Small intestine (tissue), 16 donors: ENCODE measurements at places on chromosomes 3 and 15. TPM values are rescaled to one million over a fixed set of nuclear protein-coding genes. Genes with fewer than 3 reads are reported as not detected.
A peak's percentile ranks its signal among the peaks of the same experiment; 100 is the strongest.

CATSPER2 gene
- 29.7 TPM for polyA plus RNA-seq

RTP3 gene
- not detected for polyA plus RNA-seq

DNA sequence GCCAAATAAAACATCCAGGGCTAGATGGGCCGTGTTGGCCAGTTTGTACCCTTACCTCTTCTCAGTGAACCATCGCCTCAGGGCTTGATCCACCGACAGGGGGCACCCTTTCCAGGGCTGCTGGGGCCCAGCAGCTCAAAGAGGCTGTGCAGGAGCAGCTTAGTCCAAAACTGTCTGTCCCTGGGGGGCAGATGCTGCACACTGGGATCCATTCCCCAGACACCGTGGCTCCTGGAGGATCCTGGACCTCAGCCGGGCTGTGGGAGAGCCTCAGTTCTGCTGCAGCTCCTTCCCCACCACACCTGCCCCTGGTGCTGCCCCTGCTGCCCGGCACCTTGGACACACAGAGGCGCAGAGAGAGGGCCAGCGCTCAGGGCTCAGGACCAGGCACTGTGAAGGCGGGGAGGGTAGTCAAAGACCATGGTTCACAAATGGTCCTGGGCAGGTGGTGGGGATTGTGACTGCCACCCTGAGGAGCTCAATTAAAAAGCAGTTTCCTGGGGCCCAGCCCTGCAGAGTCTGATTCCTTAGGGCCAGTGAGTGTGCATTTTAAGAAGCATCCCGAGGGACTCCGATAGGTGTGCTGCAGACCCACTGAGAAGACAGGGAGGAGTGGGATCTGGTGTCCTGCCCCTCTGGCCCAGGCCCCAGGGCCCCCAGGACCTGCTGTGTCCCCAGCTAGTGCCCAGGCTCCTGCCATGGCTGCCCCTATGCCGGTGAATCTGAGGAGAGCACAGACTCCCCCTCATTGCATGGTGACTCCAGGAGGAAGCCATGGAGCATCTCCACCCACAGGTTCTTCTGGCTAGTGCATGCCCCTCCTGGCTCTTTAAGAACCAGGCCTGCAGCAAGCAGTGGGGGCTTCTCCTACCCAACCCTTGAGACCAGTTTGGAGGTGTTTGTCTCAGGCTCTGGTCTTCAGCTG is 86.5 kb upstream of the PRR20G start:
- H3K36me3 ChIP-seq: no peaks in the 10 kb centered on the region
- no peak for DNase-seq
- H3K4me3 ChIP-seq: no peak overlapping the region
- no peaks in the 10 kb centered on the region for H3K4me1 ChIP-seq
- H3K27ac ChIP-seq: no peak overlapping the region

- no peak for DNase-seq
- H3K27ac ChIP-seq: no peak overlapping the region
- H3K27me3 ChIP-seq: no peaks in the 10 kb centered on the region
- no peaks in the 10 kb centered on the region for H3K36me3 ChIP-seq
Observed at GRCh38 chr3:31164381-31164780, 269.9 kb upstream of the GADL1 start.

- H3K36me3 ChIP-seq: no peaks in the 10 kb centered on the region
- H3K4me1 ChIP-seq: no peaks in the 10 kb centered on the region
- DNase-seq: no peak
- no peaks in the 10 kb centered on the region for H3K27me3 ChIP-seq
- H3K4me3 ChIP-seq: no peak overlapping the region
- H3K27ac ChIP-seq: no peak overlapping the region
Observed at GRCh38 chr3:182644790-182645433, 148.4 kb upstream of the ATP11B start.

DNA sequence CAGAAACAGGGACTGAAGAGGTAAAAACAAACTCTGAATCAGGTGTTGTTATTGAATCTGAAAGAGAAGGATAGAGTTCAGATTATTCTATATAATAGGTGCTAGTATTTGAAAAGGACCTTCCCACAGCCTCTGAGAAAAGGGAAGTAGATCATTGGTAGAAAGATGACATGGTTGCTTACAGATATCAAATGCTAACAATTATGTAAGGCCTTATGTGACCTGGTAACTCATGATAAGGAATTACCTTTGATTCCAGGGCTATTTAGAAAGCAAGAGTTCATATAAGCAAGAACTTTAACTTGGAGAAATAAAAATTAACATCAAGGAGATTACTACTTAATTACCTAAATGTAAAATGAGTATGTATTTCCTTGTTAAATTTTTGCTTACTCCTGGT is 7.6 kb downstream of the SLC27A2 start:
- no peak overlapping the region for H3K27ac ChIP-seq
- H3K27me3 ChIP-seq: no peaks in the 10 kb centered on the region
- H3K36me3 ChIP-seq: no peaks in the 10 kb centered on the region
- H3K4me1 ChIP-seq: peaks cover 2% of the 10 kb centered on the region
- H3K4me3 ChIP-seq: no peak overlapping the region
- DNase-seq: peak; percentile 37

DNA sequence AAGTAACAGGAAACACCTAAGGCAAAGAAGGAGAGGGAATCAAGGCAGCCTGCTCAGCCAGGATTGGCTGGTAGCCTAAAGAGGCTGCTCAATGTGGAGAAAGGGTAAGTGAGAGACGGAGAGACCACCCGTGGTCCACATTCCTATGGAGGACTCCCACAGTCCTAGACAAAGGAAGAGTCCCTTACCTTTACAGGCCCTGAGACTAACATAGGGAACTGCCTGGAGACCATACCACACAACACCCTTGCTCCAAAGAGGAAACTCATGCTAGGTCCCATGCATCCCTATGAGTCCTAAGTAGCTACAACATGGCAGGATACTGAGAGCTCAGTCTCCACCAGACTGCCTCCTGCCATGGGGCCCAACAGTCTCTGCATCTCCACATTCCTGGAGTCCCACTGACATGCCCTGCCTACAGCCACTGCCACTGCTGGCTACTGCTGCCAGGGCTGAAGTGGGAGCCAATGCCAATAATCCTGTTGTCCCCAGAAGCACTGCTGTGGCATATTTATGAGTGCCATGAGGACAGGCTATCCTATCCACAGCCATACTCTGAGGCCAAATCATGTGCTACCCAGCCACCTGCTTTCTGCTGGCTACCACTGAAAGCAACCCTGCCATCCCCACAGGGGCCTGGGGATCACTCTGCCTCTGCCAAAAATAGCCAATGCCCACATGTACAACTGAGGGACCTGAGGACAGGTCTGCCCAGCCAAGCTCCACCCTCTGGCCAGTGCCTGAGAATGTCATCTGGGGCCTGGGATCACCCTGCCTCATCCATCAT is 45.0 kb downstream of the COPS2 start:
- no peak for DNase-seq
- no peak overlapping the region for H3K4me3 ChIP-seq
- peaks cover 6% of the 10 kb centered on the region for H3K36me3 ChIP-seq

DNA sequence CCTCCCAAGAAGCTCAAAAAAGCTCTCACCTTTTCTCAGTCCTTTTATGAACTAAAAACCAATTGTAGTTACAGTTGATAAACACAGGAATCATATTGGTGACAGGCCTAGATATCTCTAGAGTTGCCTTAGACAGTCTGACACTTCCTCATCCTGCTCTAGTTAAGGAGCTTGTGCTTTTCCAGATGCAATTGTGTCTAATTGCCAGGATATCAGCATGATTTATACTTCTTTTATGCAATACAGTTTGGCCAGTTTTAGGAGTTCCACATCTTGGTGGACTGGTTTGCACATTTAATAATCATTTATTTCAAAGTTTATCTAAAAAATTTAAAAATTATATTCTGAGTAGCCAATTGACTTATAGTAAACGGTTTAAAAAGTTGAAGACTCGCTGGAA is 95.7 kb downstream of the DUT start:
- H3K27me3 ChIP-seq: no peaks in the 10 kb centered on the region
- no peaks in the 10 kb centered on the region for H3K36me3 ChIP-seq
- H3K27ac ChIP-seq: no peak overlapping the region
- no peak for DNase-seq
- H3K4me1 ChIP-seq: no peaks in the 10 kb centered on the region

PRR20G gene
- not detected for polyA plus RNA-seq

DNA sequence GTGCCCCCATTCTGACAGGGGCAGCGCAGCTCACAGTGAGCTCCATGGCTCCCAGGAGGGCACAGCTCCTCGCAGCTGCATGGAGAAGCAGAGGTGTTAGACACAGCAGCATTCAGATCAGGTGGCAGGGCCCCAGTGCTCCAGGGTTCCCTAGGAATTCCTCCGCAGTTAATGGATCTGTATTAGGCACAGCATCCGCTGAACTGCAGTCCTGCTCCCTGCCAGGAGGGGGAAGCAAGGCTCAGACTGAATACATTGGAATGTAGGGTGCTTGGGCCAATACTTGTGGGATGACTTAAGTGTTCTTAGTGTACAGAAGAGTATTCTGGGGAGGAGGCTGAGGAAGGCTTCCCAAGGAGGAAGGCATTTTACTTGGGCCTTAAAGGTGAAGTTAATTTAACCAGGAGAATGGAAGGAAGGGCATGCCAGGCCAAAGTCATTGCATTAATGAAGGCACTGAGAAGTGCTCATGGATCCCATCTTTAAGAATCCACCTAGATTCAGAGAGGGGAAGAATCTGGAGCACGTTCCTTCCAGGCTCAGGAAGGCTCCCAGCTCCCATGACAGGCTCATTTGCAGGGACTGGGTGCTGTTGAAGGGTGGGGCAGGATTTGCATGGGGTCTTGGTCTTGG is 111.6 kb downstream of the RAB11A start:
- H3K4me1 ChIP-seq: peaks cover 3% of the 10 kb centered on the region
- peaks cover 34% of the 10 kb centered on the region for H3K27me3 ChIP-seq
- H3K36me3 ChIP-seq: no peaks in the 10 kb centered on the region
- no peak overlapping the region for H3K27ac ChIP-seq
- DNase-seq: peak; percentile 71
- no peak overlapping the region for H3K4me3 ChIP-seq

DNA sequence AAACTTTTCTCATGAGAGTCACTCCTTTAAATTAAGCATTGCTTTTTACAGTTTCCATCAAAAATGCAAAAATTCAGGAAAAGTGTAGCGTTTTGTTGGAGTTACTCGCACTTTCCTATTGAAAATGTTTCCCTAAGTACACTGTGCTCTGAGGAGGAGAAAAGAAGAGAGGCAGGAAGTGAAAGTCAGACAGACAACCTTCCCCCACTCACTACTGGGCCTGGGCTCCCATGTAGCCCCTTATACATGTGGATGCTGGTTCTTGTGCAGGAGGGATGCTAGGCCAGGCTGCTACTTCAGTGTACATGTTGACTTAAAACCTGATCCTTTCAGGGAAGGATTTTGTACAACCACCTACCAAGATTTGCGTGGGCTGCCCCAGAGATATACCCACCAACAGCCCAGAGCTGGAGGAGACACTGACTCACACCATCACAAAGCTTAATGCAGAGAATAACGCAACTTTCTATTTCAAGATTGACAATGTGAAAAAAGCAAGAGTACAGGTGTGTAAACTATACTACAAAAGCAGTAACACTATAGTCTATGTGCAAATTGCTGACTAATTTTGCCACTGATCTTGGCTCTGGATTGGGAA is 15.1 kb downstream of the KNG1 start:
- no peak for DNase-seq
- H3K36me3 ChIP-seq: no peaks in the 10 kb centered on the region
- H3K4me3 ChIP-seq: no peak overlapping the region
- no peaks in the 10 kb centered on the region for H3K4me1 ChIP-seq

SENP8 gene
- 0.89 TPM for polyA plus RNA-seq
